DMS53 (cell line): ENCODE measurements at places on chromosomes 7 and 10.
A peak's percentile ranks its signal among the peaks of the same experiment; 100 is the strongest.

DNA sequence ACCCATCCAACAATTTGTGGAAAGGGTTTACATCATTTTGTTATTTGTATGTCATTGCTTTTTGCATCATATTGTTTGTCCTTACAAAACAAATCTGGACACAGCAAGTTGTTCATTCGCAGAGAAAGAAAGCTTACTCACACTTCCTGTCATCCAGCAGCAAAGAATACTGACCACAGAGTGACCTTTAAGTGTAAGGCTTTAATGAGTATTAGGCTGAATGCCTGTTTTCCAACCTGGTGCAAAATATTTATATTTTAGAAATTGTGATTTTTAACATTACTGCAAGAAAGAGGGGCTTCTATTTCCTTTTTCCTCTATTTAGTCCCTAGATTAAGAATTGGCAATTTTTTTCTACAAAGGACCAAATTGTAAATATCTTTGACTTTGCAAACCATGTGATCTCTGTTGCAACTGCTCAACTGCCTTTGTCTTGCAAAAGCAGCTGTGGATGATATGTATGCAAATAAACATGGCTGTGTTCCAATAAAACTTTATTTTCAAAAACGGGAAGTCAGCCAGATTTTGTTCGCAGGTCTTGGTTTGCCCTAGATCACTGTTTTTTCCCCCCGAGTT lies 27.8 kb upstream of the ITGB1 start:
- peak; percentile 47 for DNase-seq

DNA sequence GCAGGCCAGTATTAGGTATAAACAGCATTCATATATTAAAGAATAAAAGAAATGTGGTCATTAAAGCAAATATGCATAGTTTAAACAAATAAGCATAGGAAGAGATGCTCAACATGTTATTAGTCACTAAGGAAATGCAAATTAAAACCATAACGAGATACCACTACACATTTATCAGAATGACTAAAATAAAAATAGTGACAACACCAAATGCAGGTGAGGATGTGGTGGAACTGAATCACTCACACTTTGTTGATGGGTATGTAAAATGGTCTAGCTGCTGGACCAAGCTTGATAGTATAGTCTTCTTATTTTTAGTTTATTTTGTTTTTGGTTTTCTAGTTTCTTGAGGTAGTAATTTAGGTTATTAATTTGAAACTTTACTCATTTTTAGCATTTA lies 242.9 kb downstream of the HGF start:
- DNase-seq, result no peak

GRCh38 chr7:140070546-140070945 lies 7.8 kb upstream of the PARP12 start:
- no peak for DNase-seq

GRCh38 chr10:101818872-101819633 lies 809 bp upstream of the OGA start:
- peak; percentile 93 for DNase-seq

DNA sequence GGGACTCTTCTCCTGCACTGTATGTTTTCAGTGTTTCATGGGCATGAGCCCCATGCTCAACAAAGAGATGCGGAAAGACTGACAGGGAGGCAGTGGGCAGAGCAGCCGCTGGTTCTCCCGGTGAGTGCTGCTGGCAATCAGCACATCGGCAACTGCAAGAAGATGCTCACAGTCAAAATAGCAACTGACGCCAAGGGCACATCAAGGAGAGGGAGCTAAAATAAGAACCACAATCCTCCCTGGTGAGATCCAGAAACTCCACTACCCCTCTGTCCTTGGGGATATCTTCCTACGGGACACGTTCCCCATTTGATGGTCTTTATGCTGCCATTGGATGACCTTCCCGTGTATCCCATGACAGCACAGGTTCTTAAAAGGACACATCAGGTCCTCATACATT lies 28.9 kb upstream of the SVIL start:
- DNase-seq, result no peak

GRCh38 chr10:29007748-29008610 lies 280.9 kb upstream of the LYZL1 start:
- no peak for DNase-seq

GRCh38 chr7:34133356-34133982 lies 228.1 kb downstream of the BMPER start:
- peak; percentile 71 for DNase-seq

- peak; percentile 94 for DNase-seq
These were observed 29.7 kb upstream of the SEC61G start for GRCh38 chr7:54788664-54789063.

GRCh38 chr10:14250496-14251076 lies 80.1 kb downstream of the FRMD4A start:
- DNase-seq, result no peak
